ENCODE measurements at places on chromosomes 5 and 9.

GRCh38 chr5:119269061-119269944, 86.5 kb upstream of the TNFAIP8 start:
- peak; percentile 26 for DNase-seq

- DNase-seq: no peak
Measured at GRCh38 chr5:135344349-135344748, 54.7 kb downstream of the MACROH2A1 start.

- no peak for DNase-seq
Measured at GRCh38 chr5:10548418-10549122, 15.3 kb upstream of the ANKRD33B start.

- DNase-seq: no peak
Measured at GRCh38 chr5:144017631-144018030, 152.8 kb downstream of the YIPF5 start.

GRCh38 chr9:121296213-121297127, 28.5 kb downstream of the GSN start:
- no peak for DNase-seq

- no peak for DNase-seq
Measured at GRCh38 chr5:132315529-132316067, 21.4 kb downstream of the SLC22A4 start.

DNA sequence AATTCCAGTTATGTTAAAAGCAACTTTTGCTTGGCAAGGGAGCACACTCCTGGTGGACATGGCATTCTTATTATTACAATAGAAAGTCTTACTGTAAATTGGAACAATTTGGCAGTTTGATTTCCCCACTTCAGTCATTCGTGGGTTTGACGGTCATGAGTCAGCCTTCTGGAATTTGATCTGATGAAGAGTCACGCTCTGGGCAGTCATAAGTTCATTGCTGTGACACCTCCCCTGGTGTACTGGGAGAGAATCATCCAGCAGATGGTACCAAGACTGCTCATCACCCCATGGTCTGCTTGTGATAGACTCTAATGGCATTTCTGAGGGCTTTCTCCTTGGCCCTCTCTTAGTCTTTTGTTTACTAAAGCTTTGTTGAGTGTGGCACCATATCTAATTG, 53.8 kb downstream of the GLRA1 start:
- no peak for DNase-seq

DNA sequence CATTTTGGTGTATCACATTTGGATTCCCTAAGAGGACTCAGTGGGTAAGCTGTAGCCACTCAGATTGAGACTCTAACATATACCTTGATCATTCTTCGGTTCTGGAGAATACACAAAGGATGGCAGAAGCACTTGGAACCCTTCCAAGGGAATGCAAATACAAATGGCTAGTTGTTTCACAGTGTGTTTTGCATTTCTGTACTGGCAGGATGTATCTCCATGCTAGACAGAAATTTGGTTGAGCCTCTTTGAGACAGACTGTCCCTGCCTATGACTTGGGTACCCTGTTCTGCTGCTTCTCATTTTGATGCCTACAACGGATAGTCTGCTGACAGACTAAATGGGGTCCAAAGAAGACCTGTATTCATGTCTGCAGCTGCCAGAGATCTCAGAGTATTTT, 273.5 kb downstream of the TMEM38B start:
- DNase-seq: no peak

GRCh38 chr5:75536694-75537360, 25.1 kb downstream of the POLK start:
- peak; percentile 11 for DNase-seq

DNA sequence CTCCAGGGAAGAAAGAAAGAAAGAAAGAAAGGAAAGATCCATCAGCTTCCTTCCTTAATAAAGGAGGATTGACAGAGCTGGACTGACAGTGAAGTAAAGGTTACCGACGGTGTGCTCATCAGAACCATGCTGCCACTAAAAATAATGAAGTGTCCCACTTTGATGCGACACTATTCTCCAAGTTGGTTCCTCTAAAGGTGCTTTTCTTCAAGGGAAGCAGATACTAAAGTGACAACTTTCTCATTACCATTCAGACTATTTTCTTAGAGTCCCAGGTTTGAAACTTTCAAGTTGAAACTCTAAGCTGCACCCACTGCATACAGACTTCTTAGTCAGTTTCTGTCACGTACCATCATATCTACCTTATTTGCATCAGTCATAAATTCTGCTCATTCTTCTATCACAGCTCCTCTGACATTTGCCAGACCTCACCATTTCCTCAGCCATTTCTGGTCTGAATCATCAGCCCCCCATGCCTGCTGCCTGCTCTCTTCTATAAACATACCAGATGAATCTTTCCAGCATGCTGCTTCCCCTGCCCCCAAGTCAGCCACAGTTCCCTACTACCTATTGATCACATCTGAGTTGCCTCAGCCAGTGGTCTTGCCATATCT, 177.6 kb downstream of the DEPDC1B start:
- peak; percentile 22 for DNase-seq

DNA sequence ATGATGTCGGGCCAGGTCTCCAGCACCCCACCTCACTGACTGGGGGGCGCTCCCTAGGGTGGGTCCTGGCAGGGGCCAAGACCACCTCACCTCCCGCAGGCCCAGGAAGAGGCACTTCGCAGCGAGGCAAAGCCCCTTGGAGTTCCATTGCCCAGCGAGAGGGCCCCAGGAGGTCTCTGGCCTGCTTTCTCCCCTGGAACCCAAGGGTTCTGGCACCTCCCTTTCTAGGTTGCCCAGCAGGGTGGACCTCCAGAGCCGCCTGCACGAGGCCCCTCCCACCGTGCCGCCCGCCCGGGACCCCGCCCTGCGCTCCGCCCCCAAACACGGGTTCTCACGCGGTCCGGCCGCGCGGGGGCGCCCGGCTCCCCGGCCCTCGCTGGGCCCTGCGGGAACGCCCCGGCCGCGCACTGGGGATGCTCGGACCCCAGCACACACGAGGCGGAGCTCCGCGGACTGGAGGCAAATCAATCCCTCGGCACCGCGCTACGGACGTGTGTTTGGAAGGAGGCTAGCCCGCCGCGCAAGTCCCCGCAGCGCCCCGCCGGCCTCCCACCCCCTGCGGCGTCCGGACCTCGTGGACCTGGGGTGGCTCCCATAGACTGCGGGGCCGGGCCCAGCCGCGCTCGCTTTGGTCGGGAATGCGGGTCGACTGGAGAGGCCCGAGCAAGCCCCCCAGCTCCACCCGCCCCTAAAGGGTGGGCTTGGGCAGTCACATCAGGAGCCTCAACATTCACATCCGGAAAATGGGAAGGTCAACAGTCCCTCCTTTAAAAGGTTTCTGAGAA, 99.5 kb upstream of the LMX1B start:
- peak; percentile 70 for DNase-seq

DNA sequence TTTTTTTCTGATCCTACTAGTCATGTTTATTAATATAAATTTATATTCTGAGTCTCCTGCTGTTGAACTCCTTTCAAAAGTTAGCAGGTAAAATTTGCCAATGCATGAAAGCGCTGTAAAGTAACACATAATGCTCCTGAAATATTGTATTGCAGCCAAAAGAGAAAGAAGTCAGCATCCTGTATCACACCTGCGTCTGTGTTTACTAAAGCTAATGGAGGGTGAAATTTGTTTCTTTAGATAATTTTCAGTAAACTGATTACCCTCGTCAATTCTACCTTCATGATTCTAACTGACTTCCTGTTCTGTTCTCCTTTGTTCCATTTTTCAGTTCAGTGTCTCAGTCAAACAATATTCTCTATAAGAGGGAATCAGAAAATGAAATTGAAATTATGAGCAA, 415.4 kb downstream of the CDH9 start:
- no peak for DNase-seq

DNA sequence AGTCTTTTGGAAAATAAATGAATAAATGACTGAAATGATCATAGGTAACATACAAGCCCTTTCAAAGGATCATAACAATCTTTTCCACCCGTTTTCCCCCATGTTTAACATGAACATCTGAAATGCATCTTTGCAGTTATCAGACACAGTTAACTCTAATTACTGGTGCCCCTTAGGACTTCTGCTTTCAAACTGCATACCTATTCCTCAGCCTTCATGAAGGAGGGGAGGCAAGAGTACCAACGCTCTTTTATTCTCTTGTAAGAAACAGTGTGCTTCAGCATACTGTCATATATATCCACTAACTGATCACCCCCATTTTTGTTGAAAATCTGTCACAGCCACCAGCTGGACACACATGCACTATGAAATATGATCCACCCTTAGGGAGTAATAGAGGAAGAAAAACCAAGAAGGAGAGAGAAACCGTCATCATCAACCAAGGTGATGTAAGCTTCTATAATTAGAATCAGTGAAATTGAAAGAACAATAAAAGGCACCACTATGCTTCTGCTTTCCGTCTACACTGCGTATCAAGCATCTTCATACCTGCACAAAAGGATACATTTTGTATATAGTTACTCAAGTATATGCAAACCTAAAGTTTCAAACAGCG, 98.7 kb downstream of the RAPGEF6 start:
- peak; percentile 50 for DNase-seq

DNA sequence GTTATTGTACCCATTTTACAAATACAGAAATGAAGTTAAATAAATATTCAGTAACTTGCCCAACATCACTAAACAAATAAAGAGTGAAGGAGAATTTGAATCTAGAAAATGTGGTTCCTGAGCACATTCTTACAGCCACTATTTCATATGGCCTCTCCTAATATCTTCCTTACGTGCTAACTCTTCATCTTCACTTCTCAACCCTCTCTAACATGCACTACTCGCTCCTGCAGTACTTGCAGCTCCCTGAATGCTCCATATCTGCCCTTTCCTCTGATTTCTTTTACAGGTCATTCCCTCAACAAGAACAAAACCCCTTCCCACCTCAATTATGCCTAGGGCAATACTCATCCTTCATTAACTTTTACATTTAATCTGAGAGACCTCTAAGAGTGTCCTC, 711.5 kb downstream of the CETN3 start:
- no peak for DNase-seq

GRCh38 chr9:115117999-115118878, at the start of gene TNC:
Gene TNC (minus strand): TSS chr9:115118157. CDS start chr9:115091018, 27,139 bp downstream.
- peak; percentile 59 for DNase-seq

DNA sequence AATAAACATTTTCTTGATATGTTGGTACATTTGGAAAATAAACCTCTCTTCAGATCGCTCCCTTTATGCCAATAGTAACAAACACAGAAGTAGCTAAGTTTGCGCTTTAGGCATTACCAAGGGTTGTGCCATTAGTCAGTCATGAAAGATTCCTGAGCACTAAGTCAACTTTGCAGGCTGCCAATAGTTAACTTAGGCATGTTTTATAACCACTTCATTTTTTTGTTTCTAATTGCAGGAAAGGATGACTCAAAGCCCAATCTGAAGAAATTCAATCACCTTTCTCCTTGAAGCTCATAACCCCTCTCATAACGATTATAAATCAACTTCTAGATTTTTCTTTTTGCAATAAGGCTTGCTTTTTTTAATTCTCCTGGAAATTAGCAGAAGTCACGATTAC, 517.0 kb downstream of the AGTPBP1 start:
- DNase-seq: no peak

- DNase-seq: no peak
Measured at GRCh38 chr9:130661451-130662098, 2.8 kb upstream of the PRDM12 start.

DNA sequence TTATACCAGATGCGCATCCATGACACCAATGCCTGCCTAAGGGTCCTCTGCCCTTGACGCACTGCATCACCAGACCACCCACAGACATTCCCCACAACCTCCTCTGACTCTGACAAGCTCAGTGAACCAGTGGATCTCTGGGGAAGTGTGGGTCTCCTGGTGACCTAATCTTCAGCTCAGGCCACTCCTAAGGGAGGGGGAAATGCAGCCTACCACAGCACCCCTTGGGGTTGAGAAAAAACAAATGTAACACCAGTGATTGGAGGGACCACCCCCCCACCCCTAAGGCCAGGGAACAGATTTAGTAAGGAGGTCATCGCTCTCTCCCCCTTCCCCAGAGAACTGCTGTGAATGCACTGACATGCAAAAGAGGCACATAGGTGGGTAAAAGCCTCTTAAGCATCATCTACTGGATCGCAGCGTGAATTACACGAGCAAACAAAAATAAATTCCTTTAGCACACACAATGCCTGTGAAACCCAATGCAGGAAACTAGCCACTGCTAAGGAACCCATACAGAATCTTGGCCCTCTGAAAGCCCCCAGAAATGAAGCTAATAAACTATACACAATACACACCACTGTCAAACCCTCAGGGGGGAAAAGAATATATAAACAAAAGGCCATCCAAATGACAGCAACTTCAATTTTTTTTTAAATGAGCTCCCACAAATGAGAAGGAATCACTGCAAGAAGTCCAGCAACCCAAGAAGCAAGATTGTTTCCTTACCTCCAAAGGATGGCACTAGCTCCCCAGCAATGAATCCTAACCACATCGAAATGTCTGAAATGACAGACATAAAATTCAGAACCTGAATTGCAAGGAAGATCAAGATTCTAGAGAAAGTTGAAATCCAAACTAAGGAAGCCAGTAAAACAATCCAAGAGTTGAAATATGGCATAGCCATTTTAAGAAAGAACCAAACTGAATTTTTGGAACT, 513.7 kb upstream of the PTGER4 start:
- peak; percentile 22 for DNase-seq

DNA sequence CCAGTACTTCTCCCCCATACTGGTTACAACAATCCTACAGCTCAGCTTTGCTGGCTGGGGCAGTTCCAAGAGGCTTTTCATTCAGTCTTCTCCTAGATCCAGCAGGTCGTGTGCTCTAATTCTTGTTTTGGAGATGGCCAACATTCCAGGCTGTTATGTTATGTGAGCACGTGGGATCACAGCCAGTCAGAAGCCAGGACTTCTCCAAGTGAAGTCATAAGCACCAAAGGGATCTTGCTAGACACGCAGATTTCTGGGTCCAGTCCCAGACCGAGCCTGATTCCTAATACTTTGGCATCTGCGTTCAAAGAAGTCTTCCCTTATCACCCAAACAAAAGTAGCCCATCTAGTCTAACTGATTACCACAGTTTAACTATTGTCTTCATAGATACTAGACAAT, 1.4 kb upstream of the LARP1 start:
- DNase-seq: no peak

GRCh38 chr5:131218392-131218791, 45.5 kb upstream of the CDC42SE2 start:
- no peak for DNase-seq
